ENCODE measurements at places on chromosomes 4 and X. TPM values are rescaled to one million over a fixed set of nuclear protein-coding genes. Genes with fewer than 3 reads are reported as not detected.

The SPANXD gene
- polyA plus RNA-seq = not detected

The MAGEA1 gene
- not detected for polyA plus RNA-seq

The NSG1 gene
- 2.5 TPM for polyA plus RNA-seq

The ZBED1 gene
- 45.4 TPM for polyA plus RNA-seq

The ODAPH gene
- 0.29 TPM for polyA plus RNA-seq

The CFAP47 gene
- polyA plus RNA-seq = 0.76 TPM

The NWD2 gene
- 0.31 TPM for polyA plus RNA-seq

The UBQLN2 gene
- 46.0 TPM for polyA plus RNA-seq

The ENPEP gene
- polyA plus RNA-seq = 155 TPM

The ENAM gene
- 6.8 TPM for polyA plus RNA-seq

GRCh38 chrX:69142788-69143469, 22.3 kb downstream of the PJA1 start:
- DNase-seq = no peak

- no peak for DNase-seq
These were observed 42.1 kb upstream of the HOPX start for GRCh38 chr4:56723201-56723605.

DNA sequence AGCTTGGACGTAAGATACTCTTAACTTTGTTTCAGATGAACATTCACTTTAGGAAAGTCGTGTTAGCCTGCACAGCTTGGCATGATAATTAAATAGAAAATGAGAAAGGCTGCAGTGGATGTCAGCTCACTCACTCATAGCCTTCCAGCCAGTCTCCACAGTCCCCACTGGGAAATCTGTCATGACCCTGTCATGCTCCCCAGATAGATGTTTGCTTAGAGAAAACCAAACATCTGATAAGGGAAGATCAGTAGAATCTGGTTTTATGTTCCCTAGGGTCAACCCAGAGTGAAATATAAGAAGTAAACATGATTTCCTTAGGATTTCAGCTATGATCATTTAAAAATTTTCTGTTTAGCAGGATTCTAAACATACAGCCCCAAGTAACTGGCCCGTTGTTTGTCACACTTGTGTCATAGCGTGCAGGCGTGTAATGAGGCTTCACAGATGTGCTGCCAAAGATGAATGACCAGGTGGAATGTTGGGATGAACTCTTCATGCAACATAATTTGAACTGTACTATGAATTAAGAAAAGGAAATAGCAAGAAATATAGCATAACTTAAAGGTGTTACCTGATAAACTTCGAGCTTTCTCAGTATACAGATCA, 180.1 kb downstream of the BANK1 start:
- no peak for DNase-seq

DNA sequence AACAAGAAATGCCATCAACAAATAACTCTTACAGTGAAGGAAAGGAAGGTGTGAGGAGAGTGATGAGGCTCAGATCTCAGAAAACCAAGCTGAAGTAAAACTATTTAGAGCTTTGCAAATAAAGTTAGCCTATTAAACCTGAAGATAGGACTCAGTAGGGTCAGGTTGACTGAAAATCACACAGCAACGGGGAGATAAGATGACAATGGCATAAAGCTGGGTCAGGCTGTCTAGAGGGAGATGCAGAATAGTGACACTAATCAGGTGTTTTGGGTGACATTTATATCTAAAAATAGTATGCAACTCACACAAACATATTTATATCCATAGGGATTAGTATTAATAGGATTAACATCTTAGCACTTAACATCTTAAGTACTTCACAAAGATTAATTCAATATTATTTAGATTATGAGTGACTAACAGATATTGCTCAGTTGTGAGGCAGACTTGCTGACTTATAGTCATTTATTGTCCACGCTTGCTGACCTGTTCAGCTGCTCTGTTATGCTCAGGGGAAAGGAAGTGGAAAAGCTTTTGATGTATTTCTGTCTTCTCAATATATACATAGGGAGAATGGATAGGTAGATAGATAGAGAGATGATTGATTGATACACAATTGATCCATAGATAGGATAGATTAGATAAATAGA, 130.7 kb upstream of the GUCY1A1 start:
- no peak for DNase-seq

DNA sequence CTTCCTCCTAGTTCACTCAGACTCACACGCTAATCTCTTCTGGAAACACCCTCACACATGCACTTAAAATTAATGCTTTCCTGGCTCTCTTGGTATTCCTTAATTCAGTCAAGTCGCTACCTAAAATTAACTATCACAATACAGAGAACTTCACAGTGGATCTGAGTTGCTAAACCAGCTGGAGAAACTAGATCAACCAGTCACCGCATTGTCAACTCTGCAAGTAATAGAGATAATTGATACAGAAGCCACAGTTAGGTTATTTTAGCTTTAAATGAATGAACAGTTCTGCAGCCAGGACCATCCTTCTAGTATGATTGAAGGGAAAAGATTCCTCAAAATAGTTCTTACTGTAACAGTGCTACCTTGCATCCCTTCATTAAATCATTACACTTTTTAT, 6.0 kb upstream of the TBC1D9 start:
- no peak for DNase-seq

- no peak for DNase-seq
These were observed 43.9 kb downstream of the RASSF6 start for GRCh38 chr4:73576381-73576780.

GRCh38 chrX:74835566-74835965, 89.7 kb downstream of the NEXMIF start:
- no peak for DNase-seq

DNA sequence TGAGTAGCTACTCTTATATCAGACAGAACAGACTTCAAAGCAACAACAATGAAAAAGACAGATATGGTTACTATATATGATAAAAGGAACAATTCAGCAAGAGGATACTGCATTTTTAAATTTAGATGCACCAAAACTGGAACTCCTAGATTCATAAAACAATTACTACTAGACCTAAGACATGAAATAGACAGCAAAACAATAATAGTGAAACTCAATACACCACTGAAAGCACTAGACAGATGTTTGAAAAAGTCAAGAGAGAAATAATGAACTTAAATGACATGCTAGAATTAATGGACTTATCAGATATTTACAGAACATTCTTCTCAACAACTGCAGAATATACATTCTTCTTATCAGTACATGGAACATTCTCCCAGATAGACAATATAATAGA, 99.5 kb upstream of the ITM2A start:
- DNase-seq = no peak

GRCh38 chr4:108345862-108346817, 177.4 kb upstream of the LEF1 start:
- no peak for DNase-seq

- DNase-seq = no peak
These were observed 18.7 kb downstream of the RBBP7 start for GRCh38 chrX:16851421-16851820.

GRCh38 chr4:109662771-109663170, 40.5 kb downstream of the CASP6 start:
- DNase-seq = no peak

GRCh38 chr4:127843704-127844600, 36.7 kb upstream of the PLK4 start:
- DNase-seq = no peak

DNA sequence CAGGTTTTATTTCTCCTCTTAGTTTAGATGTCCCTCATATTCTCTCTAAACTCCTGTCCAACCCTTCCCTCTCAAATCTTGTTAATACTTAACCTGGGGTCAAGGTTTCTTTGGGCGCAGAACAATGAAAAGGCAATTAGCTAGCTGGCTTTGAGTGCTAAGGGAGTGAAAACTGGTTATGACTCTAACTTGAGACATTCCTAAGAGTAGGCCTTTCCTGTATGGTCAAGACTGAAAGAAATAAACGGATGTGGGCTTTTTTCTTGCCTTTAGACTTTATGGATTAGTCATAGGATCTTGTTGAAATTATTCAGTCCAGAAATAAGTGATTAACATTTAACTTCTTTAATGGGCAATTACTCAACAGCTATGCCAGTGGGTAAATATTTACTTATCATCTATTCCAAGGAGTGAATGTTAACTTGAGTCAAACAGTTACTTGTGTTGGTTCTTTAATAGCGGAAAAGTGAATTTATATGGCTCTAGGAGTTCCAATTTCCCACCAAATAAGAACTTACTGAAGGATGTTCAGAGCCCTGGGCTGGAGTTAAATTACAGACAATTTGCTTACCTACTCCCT, 141.7 kb upstream of the SCML1 start:
- no peak for DNase-seq

GRCh38 chr4:128301979-128302378, 14.4 kb upstream of the PGRMC2 start:
- DNase-seq = no peak

DNA sequence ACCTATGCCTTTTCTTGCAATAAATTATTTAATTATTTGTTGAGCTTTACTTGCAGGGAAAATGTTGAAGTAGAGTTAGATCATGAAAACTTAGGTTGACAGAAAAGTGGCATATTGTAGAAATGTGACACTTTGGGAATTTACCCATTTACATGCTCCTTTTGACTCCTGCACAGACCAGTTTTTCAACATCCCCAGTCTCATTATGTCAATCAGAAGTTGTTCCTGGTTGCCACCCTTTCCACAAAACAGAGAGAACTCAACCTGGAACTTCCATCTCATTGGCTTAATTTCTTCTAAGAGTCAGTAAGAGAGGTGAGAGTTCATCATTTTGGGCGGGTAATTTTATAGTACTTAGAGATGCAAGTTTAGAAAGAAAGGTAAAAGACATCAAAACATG, 284.6 kb upstream of the ANKRD50 start:
- no peak for DNase-seq

DNA sequence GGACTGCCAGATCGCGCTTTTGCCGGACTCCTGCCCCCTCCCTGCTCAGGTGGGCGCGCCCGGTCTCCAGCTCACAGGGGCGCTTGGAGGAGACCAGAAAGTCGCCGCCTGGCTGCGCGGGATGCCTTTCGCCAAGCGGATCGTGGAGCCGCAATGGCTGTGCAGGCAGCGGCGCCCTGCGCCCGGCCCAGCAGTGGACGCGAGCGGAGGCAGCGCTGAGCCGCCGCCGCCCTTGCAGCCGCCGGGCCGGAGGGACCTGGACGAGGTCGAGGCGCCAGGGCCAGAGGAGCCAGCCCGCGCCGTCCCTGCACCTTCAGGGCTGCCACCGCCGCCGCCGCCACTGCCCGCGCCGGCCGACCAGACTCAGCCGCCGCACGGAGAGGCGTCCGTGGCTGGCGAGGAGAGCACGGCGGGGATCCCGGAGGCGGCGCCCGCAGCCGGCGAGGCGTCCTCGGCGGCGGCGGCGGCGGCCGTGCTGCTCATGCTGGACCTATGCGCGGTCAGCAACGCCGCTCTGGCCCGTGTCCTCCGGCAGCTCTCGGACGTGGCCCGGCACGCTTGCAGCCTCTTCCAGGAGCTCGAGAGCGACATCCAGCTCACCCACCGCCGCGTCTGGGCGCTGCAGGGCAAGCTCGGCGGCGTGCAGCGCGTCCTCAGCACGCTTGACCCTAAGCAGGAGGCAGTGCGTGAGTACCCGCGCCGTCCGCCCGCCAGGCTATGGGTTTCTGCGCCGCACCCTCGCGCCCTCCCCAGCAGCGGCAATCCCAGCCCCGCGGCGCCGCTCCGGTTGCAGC, 834 bp downstream of the NHS start:
- DNase-seq = no peak

DNA sequence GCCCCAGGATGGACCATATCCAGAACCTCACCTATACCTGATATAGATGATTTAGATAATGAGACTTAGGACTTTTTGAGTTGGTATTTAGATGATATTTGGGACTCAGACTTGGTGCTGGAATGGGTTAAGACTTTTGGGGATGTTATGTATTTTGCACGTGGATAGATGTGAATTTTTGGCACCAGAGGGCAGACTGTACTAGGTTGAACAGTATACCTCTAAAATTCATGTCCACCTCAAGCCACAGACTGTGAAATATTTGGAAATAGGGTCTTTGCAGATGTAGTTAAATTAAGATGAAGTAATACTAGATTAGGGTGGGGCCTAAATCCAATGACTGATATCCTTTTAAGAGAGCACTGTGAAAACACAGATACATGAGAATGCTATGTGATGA, 15.6 kb downstream of the RBM41 start:
- DNase-seq = no peak

DNA sequence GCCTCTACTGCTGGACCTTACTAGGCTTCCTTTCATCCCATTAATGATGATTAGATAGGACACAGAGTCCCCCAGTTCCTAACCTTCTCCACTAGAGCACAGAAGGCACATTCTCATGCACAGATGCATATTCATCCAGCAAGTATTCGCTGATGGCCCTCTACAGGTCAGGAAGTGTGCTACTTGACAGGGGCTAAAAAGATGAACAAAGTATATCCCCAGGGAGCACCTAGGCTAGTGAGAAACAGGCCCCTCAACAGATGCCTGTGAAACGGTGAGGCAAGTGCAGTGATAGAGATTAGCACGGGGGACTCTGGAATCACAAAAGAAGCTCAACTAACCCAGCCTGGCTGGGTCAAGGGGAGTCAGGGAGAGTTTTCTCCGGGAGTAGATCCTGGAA, 95.8 kb downstream of the MGST2 start:
- no peak for DNase-seq

DNA sequence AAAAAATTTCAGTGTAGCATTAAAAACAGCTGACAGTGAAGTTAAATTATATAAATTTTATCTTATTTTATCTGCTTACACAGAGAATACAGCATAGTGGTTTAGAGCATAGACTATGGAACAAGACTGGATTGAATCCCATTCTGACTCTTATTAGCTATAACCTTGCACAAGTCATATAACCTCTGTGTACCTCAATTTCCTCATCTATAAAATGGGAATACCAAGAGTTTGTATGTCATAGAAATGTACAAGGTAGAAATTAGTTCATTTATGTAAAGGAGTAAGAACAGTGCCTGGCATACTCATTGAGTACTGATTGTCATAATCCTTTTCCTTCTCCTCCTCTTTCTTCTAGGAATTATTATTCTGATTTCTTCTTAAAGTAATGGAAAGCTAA, 25.7 kb downstream of the FAM13A start:
- no peak for DNase-seq

Data from renal cortex interstitium (tissue), 15 donors.